AG04449 (cell line): ENCODE measurements at places on chromosomes 12 and 14.

GRCh38 chr12:55850893-55851292 lies 8.2 kb upstream of the MMP19 start:
- no peak for DNase-seq

DNA sequence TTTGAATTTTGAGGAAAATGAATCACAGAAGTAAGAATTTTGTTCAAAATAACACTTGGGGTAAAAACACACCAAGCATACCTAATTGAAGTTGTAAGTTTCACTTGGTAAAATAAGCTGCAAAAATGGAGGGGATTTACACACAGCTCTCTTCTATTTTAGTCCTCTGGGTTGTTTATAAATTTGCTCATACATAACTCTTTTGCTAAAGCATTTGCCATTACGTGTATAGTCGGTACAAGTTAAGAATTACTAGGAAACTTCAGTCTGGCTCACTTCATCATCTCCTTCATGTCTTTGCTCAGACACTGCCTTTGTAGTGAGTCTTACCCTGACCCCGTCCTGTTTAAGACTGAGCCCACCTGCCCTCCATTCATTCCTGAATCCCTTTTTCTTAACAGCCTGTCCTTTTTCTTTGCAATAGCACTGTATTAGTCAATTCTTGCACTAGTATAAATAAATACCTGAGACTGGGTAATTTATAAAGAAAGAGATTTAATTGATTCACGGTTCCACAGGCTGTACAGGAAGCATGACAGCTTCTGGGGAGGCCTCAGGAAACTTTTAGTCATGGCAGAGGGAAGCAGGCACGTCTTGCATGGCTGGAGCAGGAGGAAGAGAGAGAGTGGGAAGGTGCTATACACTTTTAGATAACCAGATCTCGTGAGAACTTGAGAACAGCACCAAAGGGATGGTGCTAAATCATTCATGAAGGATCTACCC lies 451.1 kb downstream of the PCNX1 start:
- DNase-seq = no peak

- DNase-seq = no peak
Observed at GRCh38 chr14:106013879-106014376, 487.5 kb downstream of the TMEM121 start.

- no peak for DNase-seq
Observed at GRCh38 chr14:63962906-63963305, 110.1 kb downstream of the SYNE2 start.

- DNase-seq = no peak
Observed at GRCh38 chr14:80699861-80700260, 241.7 kb downstream of the CEP128 start.

DNA sequence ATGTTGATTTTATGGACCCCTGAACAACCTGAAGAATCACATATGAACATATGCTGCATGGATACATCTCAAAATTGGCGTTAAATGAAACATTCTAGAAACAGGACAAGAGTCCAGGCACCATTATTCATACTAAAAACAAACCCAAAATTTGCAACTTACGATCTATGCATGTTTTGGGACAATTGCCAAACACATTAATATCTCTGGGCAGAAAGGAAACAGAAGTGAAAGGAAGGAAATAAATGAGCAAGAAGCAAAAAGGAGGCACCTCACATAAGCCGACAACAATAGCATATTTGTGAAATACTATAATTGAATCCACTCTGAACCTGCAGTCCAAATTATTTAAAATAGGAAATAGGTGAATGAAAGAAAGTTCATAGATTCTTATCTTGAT lies 1505.3 kb downstream of the AACS start:
- DNase-seq = no peak

DNA sequence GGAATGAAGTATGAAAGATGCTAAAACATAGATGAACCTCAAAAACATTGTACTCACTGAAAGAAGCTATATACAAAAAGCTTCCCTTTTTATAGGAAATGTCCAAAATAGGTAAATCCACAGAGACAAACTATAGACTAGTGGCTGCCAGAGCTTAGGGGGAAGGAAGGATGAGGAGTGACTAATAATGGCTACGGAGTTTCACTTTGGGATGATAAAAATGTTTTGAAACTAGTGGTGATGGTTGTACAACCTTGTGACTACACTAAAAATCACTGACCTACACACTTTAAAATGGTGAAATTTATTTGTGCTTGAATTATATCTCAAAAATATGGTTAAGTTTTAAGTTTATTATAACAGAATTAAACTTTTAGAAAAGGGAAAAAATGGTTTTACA lies 37.1 kb upstream of the AMN1 start:
- DNase-seq = no peak

DNA sequence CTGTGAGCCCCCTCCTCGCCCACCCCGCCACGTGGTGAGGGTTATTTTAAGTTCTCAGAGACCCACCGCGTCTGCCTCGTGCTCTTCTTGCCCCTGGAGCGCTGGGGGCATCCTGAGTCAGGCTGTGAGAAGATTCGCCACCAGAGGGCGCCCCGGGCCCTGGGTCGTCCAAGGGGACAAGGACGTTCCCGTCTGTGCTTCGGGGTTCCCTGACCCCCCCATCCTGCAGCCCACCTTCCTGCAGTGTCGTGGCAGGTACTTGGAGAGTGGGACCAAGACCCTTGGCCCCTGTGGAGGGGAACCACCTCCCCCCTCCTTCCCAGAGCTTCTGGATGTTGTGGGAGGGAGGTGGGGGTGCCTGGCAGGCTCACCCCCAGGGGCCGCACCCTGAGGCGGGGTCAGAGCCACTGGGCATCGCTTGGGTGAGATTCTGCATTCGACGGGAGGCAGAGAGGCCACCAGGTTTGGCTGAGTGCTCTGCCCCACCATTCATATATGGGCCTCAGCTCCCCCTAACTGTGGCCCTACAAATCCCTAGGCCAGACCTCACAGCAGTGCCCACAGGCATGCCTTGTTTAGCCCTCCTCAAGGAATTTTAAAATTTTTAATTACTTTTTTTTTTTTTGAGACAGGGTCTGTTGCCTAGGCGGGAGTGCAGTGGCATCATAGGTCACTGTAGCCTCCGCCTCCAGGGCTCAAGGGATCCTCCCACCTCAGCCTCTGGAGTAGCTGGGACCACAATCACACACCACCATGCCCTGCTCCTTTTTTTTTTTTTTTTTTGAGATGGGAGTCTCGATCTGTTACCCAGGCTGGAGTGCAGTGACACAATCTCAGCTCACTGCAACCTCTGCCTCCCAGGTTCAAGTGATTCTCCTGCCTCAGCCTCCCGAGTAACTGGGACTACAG lies 17.0 kb downstream of the RHOF start:
- no peak for DNase-seq

GRCh38 chr12:76921100-76921471 lies 42.3 kb upstream of the CSRP2 start:
- DNase-seq = no peak

GRCh38 chr14:93525696-93526451 lies 95.1 kb downstream of the UNC79 start:
- peak; percentile 2 for DNase-seq

GRCh38 chr14:64765740-64766302 lies 61.6 kb downstream of the PLEKHG3 start:
- DNase-seq = no peak

DNA sequence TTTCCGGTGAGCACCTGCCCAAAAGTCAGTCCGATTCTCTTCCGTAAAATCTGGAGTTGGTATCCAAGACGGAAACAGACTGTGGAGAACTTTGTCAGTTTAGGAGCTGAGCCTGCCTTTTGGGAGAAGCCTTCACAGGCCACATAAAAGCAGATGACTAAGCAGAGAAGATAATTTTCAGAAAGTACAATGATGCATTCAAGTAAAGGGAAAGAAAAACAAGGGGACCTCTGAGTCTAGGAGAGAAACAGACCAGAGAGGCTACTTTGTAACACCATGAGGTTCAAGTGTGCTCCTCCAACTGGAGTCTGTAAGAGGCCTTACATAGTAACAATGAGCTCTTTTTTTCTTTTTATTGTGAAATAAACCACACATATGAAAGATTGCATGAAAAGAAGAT lies 21.1 kb downstream of the TMED8 start:
- DNase-seq = no peak

DNA sequence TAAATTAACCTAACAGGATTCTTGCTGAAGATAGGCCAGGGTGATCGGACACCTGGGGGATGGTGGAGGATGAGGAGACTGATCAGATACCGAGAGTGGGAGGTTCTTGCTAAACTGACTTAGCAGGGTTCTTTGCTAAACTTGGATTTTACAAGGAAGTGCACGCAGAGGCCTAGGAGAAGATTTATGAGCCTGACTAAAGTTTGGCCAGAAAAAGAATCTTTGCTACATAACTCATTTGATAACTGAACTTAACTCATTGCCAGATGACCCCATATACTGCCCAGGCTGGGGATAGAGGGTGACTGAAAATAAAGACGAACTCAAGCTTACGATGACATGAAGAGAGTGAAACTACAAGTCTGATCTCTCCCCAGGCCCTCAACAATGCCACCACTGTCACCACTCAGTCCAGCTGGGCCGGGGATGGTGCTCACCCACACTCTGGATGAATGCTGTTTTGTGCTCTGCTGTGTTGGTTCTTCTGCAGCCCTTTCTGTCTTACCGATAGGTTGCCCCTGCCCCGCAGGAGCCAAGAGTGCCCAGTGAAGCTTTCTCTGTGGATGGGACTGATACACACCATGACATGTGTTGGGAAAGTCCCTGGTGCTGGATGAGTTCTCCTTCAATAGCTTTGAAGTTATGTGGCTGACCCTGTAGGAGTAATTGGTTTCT lies 29.0 kb downstream of the PPFIBP1 start:
- no peak for DNase-seq

DNA sequence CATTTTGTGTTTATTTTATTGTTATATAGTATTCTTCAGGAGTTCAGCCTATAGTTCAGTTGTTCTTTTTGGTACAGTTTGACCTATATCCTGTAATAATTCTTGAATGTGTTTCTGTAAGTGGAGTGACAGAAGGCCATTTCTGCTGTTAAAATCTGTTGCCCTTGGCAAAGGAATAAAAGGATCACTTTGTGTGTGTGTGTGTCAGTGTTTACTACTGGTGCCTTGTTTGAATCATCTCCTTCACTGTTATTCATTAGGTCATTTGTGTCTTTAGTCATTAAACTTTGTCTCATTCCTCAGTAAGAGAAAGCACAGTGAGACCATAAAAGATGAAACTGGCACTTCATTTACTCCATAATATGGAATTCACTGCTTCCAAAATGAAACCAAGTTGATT lies 130.7 kb downstream of the TMTC2 start:
- no peak for DNase-seq

GRCh38 chr14:94505206-94505605 lies 4.1 kb downstream of the SERPINA12 start:
- DNase-seq = no peak

DNA sequence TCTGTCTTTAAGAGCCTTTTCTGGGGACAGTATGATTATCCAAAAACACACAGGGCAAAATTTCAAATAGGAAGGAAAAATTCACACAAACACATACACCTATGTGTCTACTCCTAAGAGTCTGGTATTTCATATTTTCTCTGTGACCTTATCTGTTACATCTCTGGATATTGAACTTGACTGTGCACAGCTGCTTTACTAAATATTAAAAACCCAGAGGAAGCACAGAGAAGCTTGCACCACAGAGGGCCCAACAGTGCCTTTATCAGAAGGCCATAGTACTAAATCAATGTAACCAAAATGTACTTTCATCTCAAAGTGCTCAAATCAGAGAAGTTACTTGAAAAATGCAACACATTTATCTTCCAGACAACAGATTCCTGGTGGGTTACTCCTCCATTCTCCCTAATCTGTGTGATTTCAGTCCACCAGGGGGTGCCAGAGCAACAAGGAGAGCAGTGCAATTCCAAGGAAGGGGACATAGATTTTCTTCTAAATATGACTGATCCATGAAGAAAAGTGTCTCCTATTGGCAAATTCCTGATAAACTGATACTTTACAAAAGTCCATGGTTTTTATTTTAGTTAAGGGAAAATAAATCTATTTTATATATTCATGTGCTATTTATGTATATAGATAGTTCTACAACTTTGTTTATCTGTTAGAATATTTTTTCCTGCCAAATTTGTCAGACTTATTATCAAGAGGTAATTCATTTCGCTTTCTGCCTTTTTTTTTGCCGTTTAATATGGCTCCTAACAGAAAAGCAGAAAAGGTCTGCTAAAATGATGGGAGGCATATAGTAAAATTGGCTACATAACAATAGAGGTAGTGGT lies 617.6 kb downstream of the LRFN5 start:
- no peak for DNase-seq

DNA sequence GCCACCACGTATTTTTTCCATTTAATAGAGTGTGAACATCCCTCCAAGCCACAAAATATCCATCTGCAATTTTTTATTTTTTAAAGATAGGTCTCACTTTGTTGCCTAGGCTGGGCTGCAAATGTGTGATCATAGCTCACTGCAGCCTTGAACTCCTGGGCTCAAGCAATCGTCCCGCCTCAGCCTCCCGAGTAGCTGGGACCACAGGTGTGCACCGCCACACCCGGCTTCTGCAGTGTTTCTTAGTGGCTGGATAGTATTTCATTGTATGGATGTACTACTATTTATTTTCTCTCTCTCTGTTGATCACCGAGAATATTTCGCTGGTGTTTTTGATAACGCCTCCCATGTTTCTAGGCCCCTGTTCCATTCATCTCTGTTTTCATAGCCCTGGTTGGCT lies 17.5 kb downstream of the MLXIP start:
- DNase-seq = no peak

GRCh38 chr14:66242001-66242400 lies 244.2 kb upstream of the CCDC196 start:
- no peak for DNase-seq

- DNase-seq = no peak
Observed at GRCh38 chr12:95384785-95385184, 89.2 kb upstream of the METAP2 start.

- no peak for DNase-seq
Observed at GRCh38 chr12:51868821-51869495, 18.9 kb upstream of the ANKRD33 start.

GRCh38 chr12:57604992-57605810 lies 577 bp downstream of the DTX3 start:
- no peak for DNase-seq

DNA sequence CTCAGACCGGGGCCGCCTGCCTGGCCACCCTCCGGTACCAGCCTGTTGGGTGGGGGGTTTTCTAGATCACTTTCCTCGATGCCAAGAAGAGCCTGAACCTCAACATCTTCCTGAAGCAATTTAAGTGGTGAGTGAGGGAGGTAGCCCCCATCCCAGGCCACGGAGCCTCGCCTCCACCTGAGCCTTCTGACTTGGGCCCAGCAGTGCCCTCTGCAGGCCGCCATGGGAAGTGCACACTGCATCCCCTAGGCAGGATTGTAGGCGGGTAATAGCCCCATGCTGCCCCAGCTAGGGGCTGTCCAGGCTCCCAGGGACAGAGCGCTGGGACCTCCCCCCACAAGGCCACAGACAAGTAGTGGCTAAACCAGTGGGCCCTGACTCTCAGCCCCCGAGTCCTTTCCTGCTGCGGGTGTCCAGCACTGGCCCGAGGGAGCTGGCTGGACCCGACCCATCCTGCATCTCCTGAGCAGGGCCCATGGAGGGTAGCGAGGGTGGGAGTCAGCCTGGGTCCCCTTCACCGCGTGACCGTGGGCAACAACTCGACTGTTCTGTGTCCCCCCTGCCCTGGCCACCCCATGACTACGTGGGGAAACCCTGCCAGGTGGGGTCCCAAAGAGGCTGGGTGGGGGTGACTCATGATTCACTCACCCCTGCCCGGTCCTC lies 15.3 kb upstream of the ADSS1 start:
- no peak for DNase-seq

- no peak for DNase-seq
Observed at GRCh38 chr14:73007835-73008234, 19.1 kb downstream of the ZFYVE1 start.
